ENCODE measurements at places on chromosomes 3 and 15.

- peak; percentile 51 for DNase-seq
Measured at GRCh38 chr15:79339588-79340314, 28.8 kb downstream of the TMED3 start.

DNA sequence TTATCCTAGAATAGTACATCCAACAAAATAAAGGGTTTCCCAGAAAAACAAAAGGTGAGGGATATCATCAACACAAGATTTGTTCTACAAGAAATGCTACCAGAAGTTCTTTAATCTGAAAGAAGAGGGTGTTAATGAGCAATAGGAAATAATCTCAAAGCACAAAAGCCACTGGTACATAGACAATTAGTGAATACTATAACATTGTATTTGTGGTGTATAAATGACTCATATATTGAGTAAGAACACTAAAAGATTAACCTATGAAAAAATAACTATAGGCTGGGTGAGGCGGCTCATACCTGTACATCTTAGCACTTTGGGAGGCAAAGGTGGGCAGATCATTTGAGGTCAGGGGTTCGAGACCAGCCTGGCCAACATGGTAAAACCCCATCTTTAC lies 210.2 kb upstream of the SLITRK3 start:
- DNase-seq, result no peak

DNA sequence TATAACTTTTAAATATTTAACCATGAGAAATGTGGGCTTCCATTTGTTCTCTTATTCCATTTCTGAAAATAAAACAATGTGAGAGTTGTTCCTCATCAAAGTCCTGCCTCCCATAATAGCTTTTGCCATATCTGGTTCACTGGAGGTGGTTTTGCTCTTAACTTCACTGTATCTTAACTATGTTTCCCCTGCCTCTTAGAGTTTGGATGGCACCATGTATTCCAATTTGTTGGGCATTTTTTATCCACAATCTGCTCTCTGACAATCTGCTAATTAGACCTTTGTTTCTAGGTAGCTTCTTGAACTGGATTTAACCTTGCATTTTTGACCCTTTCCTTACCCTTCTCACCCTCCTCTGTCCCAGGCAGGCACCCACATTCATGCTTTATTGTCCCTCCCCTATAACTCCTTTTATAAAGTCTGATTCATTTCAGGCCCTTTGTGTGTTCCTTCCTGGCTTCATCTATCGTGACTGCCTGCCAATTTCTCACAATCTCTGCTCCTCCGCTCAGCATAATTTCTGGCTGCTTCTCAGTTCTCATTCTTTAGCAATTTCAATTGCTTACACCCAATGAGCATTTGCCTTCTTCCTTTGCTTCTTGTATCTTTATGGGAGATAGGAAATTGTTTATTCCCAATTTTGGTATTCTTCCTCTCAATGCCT lies 144.2 kb upstream of the ARHGEF26 start:
- no peak for DNase-seq

DNA sequence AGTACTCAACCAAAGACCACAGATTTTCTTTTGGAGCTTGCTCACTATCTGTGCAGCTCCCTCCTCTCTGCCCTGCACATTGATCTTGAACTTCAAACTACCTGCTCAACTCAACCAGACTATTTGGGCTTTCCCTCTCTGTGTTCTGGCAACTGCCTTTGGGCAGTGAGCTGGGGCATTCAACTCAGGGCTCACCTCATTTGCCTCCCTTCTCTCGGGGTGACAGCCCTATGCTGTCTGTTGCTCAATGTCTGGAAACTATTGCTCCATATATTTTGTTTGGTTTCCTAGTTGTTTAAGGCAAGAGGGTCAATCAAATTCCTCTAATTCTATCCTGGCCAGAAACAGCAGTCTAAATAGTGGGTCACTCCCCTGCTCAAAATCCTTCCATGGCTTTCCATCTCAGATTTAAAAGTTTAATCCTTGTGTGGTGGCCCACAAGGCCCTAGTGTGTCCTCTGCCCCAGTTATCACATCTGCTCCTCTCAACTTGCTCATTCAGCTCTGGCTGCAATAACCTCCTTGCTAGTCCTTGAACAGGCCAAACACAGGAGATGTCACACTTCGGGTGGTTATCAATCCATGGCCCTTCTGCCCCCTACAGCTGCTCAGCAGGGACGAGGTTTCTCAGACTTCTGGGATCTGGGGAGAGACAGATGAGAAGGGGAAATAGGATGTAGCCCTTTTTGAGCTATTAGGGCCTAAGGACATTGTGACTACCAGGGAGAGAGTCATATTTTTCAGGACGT lies 67.8 kb downstream of the SNRK start:
- no peak for DNase-seq

DNA sequence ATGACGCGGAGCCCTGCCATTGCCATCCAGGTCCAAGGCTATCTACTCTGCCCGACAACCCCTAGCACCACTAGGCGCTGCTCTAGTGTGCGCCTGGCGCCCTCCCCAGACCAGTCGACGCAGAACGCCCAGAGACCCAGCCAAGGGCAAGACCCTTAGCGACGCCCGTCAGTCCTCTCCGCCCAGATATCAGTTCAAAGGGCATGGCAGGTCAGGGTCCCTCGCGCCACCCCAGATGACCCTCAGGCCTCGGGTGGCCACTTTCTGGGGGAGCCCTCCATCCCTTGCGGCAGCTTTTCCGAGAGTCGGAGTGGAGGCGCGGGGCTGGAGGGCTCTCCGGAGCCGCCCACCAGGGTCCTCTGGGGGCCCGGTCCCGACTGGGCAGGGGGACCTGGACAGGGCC lies 371 bp upstream of the CLSTN2 start:
- no peak for DNase-seq

- DNase-seq, result peak; percentile 18
Measured at GRCh38 chr3:125556314-125556713, 36.3 kb upstream of the SNX4 start.

GRCh38 chr15:34365836-34366235 lies 1.2 kb downstream of the LPCAT4 start:
- DNase-seq, result no peak

All from inflammatory macrophage treated with lipopolysaccharide for 4 hours (primary cell).